ENCODE measurements at places on chromosomes 5 and 9.

GRCh38 chr9:121120386-121120785, 45.6 kb downstream of the CNTRL start:
- no peak for DNase-seq

DNA sequence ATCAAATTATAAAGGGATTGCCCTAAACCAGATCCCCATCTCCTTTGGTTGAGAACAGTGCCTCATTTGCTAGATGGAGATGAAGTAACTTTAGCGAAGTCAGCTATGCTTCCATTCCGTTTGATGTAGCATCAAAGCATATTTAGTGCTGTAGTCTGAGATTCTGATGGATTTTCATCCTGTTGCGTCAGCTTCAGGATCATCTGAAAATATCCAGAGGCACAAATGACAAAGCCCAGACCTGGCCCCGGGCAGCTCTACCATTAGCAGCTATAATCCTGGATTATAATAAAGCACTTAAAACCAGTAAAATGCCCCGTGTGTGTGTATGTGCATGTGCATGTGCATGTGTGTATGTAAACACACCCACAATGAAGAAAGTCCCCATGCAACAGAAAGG, 44.7 kb downstream of the ERAP1 start:
- DNase-seq: no peak

DNA sequence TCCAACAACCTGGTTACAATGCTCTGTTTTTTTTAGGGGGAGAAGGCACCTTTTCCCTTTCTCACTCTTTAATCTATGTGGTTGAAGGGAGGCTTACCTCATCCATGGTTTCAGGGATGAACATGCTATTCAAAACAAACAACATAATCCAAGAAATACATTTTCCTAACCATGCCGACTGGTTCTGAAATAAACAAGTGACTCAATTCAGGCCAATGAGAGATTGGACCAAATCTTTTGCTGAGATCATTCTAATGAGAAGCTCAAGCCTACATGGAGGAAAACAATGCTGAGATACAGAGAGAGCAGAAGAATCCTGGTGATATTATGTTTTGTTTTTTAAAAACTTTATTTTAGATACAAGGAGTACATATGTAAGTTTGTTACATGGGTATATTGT, 46.8 kb upstream of the ELL2 start:
- DNase-seq: no peak

- DNase-seq: no peak
These were observed 417.7 kb downstream of the TAF11L14 start for GRCh38 chr5:18051953-18052352.

- no peak for DNase-seq
These were observed 48.5 kb downstream of the PLGRKT start for GRCh38 chr9:5389109-5389732.

GRCh38 chr5:58284886-58285285, 175.0 kb downstream of the PLK2 start:
- DNase-seq: no peak

DNA sequence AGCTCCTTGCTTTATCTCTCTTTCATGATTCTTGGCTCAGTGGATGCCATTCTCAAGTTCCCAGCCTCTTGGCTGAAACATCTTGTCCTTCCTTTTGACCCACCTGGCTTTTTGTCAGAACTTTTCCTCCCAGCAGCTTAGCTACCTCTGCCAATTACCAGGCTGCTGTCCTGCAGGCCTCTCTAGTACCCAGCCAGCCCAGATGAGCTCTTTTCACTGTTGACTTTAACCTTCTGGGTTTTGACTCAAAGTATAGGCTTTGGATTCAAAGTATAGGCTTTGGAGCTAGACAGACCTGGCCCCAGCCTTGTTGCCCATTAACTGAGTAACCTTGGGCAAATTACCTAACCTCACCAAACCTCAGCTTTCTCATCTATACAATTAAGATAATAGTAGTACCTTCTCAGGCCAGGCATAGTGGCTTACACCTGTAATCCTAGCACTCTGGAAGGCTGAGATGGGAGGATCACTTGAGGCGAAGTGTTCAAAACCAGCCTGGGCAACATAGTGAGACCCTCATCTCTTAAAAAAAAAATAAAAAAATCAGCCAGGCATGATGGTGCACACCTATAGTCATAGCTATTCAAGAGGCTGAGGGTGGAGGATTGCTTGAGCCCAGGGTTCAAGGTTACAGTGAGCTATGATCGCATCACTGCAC, 6.6 kb upstream of the TMEFF1 start:
- DNase-seq: no peak

DNA sequence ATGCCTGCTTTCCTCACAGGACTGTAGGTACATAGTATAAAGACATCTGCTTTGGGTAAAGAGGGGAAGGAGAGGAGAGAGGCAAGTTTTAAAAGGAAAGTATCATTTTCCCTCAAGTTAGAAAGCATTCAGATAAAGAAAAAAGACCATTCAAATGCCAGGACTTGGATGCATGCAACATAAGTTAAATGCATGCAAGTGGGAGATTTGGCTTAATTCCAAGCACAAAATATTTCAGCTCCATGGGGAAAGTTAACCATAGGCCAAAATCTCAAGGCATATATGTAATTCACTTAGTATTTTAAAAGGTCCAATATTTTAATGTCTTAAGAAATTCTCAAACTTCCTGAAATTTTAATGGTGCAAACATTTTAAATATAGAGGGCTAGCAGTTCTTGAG, 36.4 kb downstream of the POU5F2 start:
- DNase-seq: no peak

DNA sequence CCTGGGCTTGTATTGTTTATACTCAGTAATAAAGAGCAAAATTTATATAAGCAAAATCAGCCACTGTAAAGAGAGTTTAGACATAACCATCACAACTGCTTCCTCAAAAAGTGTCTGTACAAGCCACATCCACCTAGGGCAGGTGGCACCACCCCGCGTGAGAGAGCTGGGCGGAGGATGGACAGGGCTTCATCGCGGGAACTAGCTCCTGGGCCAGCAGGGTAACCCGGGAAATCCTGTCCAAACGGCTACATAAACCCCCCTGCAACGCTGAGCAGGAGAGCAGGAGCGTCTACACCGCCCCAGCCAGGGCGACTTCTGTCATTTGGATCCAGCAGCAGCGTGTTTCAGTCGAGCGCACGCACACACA, 1.3 kb downstream of the SLC6A3 start:
- DNase-seq: no peak

GRCh38 chr5:68287976-68288706, 72.6 kb downstream of the PIK3R1 start:
- peak; percentile 22 for DNase-seq

GRCh38 chr5:61463596-61463995, 131.5 kb downstream of the ZSWIM6 start:
- DNase-seq: no peak

- no peak for DNase-seq
These were observed 42.2 kb upstream of the IL17B start for GRCh38 chr5:149421372-149421685.

DNA sequence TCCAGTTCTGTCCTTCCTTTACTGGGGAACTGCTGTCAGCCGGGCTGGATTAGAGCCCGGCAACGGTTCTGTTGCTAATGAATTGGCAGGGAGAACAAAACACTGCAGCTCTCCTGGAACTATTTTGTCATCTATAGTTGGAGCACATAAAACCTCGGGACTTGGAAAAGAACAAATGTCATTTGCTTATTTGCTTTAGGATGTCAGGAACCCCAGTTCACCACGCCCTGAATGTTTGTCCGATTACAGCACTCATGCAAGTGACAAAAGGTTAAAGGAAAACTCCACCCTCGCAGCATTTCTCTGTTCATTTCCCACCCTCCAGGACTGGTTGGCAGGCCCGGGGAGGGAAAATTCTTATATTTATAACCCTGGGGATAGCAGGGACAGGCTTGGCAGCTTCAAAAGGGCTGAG, 66.4 kb upstream of the PLPP1 start:
- DNase-seq: no peak

GRCh38 chr5:180589771-180590542, 1.3 kb downstream of the SCGB3A1 start:
- no peak for DNase-seq

DNA sequence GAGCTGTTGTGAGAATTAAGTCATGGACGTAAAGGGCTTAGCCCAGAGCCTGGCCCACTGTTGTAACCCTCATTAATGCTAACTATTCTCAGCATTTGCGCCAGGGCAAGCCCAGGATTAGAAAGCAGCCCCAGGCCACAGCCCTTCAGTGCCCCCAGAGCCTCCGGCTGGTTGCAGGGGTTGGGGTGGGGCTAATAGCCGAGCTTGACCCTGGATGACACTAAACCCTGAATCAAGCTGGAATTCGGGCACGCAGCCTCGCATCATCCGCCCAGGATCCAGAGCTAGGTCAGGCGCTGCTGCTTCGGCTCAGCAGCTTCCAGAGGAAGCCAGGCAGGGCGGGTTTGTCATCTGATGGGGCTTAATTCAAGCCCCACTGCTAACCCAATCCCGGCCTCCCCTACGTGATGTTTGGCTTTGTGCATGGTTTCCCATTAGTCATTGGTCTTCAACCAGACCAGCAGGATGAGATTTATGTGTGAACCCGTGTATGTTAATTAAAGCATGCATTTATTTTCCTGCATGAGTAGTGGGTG, 1.2 kb upstream of the MEGF9 start:
- no peak for DNase-seq

- no peak for DNase-seq
These were observed 455.4 kb downstream of the EBF1 start for GRCh38 chr5:158644301-158644700.

DNA sequence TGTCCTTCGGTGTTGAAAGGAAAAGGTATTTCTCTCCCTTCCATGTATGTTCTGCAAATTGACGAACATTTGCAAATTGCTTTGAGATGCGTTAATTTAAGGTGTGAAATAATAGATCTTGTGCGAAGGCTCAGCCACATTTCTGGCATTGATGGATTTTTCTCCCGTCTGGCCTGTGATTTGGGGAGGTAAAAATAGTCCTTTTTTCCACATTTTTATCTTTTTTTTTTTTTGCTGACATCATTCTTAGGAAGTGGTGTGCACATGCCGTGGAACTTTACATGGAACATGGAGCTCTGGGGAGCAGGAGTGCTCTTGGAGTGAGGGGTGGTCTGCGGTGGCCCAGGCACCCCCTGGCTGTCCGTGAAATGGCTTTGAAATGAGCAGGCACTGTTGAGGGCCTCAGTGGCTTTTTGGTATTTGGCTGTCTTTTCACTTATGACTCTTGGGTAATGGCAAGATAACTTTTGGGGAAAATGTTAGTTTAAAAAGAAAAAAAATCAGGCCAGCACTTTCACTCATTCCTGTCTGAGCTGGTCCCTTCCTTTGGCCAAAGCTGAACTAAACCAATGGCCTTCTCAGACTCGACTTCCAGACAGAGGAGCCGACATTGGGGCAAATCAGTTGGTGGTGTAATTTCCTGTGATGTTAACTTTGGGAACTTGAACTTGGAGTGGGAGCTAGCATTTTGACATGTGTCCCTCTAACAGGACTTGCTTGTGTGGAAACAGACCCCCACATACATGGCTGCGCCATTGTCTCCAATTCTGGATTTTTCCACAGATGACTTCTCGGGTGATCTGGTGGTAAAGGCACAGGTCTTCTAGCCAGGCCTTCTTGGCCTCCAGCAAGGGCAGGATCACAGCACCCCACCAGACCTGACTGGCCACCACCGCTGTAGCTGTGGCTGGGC, 4.2 kb downstream of the NEK6 start:
- DNase-seq: no peak

DNA sequence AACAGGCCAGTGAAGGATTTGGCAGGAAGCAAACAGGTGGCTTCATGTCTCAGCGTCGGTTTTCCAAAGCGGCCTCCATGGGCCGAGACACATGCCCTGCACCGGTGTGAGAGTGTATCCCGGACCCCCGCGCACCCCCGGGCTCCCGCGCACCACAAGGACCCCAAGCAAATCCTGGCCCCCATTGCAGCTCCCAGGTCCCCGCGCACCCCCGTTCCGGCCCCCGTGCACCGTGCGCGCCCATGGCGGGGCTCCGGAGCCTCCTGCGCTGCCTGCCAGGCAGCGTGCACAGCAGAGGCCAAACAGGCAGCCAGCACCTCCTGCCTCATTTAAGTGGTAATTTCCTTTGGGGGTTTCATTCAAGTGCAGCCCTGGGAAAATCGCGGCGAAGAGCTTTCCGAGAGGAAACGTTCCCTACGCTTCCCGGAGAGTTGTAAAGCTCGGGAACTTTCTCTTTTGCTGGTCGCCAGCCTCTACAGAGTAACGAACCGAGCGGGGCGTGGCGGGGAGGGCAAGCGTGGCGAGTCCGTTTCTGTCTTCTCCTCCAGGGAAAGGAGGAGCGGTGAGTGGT, 145.5 kb upstream of the SLC24A2 start:
- DNase-seq: no peak

DNA sequence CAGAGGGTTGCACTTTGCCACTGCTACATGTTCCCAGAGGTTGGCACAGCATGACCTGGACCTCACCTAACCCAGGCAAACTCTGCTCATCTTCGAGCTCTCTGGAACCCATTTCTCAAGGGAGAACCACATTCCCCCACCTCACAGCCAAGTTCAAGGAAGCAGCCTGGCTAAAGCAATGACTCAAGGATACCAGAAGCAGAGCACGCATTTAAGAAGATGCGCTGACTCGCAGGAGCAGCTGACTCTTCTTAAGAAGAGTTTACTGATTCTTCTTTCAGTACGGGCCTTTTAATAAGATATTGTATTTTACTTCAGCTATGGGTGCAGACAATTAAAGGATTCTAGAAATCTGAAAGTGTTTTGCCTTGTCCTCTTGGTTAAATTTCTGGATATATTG, 4.1 kb upstream of the SEMA5A start:
- no peak for DNase-seq

DNA sequence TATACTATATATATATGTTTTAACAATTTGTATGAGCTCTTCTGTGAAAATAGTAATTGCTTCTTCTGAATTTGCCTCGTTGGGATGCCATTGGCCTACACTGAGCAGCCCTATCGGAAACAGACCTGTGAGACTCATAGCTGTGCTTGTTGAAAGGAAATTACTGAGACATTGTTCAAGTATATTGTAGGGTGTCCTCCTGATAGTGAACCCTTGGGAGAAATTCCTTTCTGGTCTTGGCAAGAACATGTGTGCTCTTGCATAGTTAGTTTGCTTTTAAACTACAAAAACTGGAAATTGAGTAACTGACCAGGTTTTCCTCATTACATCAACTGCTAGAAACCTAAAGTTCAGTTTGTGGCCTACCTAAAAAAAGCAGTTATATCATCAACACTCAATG, 160.9 kb downstream of the LURAP1L start:
- no peak for DNase-seq

- no peak for DNase-seq
These were observed 74.0 kb downstream of the NSG2 start for GRCh38 chr5:174119468-174119881.

GRCh38 chr5:118990582-118990981, 2.2 kb upstream of the DTWD2 start:
- DNase-seq: no peak

DNA sequence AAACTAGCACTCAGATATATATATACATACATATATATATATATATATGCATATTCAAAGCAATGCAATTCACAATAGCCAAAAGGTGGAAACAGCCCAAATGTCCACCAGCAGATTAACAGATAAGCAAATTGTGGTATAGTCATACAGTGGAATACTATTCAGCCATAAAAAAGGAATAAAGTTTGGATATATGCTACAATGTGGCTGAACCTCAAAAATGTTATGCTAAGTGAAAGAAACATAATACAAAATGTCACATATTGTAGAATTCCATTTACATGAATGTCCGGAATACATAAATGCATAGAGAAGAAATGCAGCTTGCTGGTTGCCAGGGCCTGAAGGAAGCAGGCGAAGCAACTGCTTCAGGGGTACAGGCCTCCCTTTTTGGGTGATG, 143.4 kb downstream of the ATPSCKMT start:
- no peak for DNase-seq

GRCh38 chr5:172919525-172920446, 39.4 kb upstream of the RPL26L1 start:
- no peak for DNase-seq

Data from stimulated activated CD8-positive, alpha-beta memory T cell treated with anti-CD3 and anti-CD28 coated beads, Interleukin-2, amount 100 ng/mL, for 48 hours (primary cell).